Lower leg skin (tissue), 4 donors: ENCODE measurements at places on chromosomes 4 and X.
A peak's percentile ranks its signal among the peaks of the same experiment; 100 is the strongest.

GRCh38 chrX:6448003-6448402, 86.9 kb downstream of the VCX3A start:
- no peak for DNase-seq

GRCh38 chrX:20254712-20255299, 11.9 kb downstream of the RPS6KA3 start:
- DNase-seq = no peak

GRCh38 chr4:166499820-166500219, 626.8 kb downstream of the TLL1 start:
- DNase-seq = no peak

GRCh38 chr4:7052313-7052712, 9.1 kb downstream of the TADA2B start:
- DNase-seq = no peak

GRCh38 chr4:74395633-74396032, 30.7 kb downstream of the EREG start:
- DNase-seq = no peak

GRCh38 chrX:81205551-81205950, 3.6 kb downstream of the SH3BGRL start:
- no peak for DNase-seq

DNA sequence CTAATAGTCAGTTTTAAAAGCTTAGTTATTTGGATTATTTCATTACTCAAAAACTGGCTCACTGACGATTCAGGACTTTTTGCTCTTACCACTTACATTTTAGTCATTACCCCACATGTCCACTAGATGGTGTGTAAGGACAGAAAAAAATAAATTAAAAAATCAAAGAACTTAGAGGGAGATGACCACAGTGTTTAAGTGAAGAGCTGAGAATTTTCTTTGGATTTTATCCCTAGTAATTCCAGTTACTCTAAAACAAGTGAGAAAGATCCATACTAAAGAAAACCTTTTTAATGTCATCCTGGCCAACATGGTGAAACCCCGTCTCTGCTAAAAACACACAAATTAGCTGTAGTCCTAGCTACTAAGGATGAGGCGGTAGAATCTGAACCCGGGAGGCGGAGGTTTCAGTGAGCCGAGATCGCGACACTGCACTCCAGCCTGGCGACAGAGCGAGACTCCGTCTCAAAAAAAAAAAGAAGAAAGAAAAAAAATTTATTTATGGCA, 26.4 kb upstream of the TMPRSS11B start:
- no peak for DNase-seq

DNA sequence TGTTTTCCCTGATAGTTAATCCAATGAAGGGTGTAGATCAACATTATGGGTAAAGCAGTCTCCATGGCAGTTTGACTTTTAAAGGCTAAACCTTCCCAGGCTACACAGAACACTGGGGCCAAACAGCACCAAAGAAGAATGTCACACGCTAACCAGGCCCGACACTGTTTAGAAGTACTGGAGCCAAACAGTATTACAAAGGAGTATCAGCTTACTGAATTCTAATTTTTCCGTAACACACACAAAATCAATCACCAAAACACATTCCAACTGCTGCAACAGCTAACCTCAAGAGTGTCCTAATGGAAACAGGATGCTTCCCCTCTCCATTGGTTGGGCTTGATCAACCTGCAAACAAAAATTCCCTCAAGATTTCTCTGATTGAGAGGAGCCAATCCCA, 783.5 kb downstream of the PCDH18 start:
- DNase-seq = no peak

DNA sequence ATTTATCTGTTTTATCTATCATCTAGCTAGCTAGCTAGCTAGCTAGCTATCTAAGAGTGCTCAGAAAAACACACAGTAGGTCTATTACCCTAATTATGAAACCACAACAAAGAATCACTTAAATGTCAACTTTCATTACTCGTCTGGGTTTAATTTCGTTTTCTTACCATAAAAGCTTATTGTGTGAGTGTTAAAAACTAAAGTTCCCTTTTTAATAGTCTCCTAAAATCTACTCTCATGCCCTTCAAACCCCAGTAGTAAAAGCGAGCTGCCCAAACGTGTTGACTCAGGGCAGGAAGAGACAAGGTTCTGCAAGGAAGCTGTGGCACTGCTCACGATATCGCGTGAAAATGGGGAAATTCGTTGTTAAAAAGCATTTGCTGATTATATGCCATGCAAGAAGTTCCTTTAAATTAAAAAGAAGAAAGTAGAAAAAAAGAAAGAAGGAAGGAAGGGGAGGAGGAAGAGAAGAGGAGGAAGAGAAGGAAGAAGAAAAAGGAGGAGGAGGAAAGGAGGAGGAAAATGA, 595 bp downstream of the MBNL3 start:
- peak; percentile 75 for DNase-seq

DNA sequence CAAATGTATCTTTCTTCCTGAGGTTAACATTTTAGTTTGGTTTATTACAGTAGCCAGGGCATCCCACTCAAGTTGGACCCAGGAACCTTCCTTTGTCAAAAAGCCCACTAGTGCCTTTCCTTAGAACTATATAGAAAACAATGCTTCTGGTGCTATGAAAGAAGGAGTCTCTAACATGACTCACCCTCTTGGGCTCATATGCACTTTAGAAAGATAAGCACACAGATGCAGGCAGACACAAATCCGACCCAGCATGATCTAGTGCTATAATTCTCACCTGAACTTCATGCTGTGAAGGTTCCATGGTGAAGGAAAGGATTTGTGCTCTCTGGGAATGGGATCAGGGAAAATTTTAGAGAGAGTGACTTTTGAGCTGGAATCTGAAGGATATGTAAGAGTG, 289.4 kb downstream of the ANKRD50 start:
- no peak for DNase-seq

GRCh38 chr4:7571001-7571400, 136.3 kb upstream of the PSAPL1 start:
- DNase-seq = no peak

GRCh38 chrX:76127341-76127740, 45.5 kb upstream of the PBDC1 start:
- no peak for DNase-seq

GRCh38 chr4:123418351-123418931, 21.8 kb downstream of the SPRY1 start:
- no peak for DNase-seq

GRCh38 chr4:174275101-174275500, 8.4 kb downstream of the FBXO8 start:
- DNase-seq = no peak

- DNase-seq = peak; percentile 44
Measured at GRCh38 chr4:71184195-71184781, 154.5 kb upstream of the SLC4A4 start.

DNA sequence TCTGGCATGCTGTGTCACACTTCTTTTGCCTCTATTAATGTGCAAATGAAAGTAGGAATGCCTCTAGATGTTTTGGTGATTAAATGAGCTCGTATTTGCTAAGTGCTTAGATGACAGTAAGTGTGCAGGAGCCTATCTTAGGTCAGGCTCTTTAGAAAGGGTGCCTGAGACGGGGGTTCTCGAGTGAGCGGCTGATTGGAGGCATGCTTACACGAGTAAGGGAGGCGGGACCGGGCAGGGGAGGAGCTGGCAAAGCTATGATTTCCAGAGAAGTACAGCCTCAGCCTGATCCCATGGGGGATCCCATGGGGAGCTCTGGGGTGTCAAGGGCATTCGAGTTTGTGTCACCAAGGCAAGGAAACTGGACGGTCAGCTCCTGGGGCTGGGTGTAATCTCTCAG, 44.8 kb downstream of the CLDN34 start:
- no peak for DNase-seq

- DNase-seq = no peak
Measured at GRCh38 chr4:22895482-22895881, 202.7 kb downstream of the GBA3 start.

DNA sequence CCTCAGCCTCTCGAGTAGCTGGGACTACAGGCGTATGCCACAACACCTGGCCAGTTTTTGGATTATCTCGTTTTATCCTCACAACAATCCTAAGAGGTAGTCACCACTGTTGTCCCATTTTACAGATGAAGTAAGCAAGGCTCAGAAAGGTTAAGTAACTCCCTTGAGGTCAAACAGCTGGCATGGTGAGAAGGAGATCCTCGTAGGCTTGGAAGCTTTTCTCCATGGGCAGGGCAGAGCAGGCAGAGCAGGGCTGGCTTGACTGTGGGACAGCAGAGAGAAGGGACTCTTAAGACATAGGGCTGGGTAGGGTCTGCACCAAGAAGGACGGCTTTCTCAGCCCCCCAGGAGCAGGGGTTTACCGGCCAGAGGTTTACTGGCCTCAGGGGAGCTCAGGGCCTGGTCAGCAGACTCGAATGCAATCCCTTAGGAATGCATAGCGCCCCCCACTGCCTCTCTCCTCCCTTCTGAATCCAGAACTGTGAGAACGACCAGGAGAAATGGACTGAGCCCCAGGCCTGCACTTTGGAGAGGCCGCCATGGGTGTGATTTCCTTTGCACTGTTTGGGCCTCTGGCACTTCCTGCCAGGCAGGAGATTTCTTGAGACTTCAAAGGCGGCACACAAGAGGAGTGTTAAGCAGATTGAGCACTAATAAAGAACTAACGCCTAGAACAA, 14.0 kb upstream of the CDKN2AIP start:
- DNase-seq = no peak

DNA sequence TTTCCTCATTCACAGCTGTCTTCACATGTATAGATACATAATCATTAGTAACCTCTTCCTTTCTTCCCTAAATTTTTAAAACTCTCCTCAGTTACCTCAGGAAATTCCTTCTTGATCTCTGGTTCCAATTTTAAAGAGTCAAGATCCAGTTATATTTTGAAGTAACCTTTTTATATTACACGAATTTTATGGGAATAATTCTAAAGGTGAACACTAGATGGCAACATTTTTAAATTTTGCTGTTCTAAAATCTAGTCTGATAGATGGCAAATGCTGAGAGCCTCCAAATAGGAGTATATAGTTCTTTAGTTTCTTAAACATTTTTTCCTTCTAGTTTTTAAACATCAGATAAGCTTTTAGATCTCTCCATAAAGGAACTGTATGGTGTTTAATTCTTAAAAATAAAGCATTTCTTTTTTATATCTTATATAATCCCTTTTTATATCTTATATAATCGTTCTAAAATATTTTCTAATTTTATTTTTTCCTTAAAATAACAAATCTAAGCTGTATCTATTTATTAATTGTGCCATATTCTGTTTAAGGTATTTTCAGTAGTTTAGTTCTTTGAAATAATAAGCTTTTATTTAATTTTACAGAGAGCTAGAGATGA, 37.9 kb upstream of the PAPSS1 start:
- DNase-seq = no peak

DNA sequence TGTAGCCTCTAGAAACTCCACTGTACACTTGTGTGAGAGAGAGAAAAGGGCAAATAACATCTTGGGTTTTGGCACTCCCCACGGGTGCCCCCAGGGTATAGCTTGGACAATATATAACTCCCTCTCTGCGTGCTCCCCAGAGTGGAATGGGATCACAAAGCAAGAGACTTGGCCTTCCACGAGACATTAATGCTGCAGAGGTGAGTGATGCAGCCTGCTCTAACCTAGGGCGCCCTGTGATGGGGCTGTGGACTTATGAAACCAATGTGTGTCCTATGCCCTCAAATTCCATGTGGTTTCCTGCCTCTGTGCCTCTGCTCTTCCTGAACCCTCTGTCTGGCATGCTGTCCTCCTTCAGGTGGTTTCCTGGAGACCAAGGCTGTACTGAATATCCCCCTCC, 22.0 kb upstream of the FAM9C start:
- DNase-seq = no peak

- no peak for DNase-seq
Measured at GRCh38 chr4:109592367-109592766, 32.3 kb downstream of the MCUB start.

- no peak for DNase-seq
Measured at GRCh38 chr4:89279385-89279784, 28.2 kb downstream of the GPRIN3 start.

DNA sequence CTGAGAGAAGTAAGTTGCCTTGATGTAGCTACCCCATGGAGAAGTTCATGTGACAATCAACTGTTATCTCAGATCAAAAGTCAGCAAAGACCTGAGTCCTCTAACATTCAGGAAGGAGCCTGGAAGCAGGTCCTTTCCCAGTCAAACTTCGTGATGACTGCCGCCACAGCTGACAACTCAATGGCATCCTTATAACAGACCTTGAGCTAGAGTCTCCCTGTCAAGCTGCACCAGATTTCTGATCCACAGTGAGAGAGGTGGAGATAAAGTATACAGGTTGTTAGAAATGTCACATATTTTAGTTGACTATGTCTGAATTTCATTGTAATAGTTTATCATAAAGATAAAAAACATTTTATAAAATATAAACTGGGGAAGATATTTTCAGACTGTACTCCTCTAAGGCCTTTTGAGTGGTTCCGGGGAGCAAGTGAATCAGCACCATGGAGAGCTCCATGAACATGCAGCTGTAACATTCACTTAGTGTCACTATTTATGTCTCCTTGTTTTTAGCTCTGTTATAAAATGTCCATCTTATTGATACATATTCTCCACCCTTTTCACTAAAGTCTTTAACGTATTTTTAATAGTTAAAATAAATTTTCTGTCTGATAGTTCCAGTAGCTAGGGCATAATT, 1653.5 kb upstream of the AGA start:
- DNase-seq = no peak

GRCh38 chrX:140508958-140509357, 4.1 kb upstream of the SOX3 start:
- DNase-seq = no peak

DNA sequence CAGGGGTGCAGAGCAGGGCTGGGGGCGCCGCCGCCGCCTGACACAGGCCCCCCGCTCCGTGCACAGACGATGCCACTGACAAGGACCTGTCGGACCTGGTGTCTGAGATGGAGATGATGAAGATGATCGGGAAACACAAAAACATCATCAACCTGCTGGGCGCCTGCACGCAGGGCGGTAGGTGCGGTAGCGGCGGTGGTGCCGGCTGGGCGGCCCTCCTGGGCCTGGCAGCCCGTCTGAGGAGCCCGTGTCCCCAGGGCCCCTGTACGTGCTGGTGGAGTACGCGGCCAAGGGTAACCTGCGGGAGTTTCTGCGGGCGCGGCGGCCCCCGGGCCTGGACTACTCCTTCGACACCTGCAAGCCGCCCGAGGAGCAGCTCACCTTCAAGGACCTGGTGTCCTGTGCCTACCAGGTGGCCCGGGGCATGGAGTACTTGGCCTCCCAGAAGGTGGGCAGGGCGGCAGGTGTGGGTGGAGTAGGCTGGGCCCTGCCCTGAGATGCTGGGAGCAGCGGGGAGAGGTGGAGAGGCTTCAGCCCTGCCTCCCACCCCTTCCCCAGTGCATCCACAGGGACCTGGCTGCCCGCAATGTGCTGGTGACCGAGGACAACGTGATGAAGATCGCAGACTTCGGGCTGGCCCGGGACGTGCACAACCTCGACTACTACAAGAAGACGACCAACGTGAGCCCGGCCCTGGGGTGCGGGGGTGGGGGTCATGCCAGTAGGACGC, 12.6 kb downstream of the FGFR3 start:
- no peak for DNase-seq

- no peak for DNase-seq
Measured at GRCh38 chr4:163217505-163217904, 50.8 kb upstream of the NAF1 start.

GRCh38 chrX:72038868-72039267, 92.8 kb downstream of the RTL5 start:
- DNase-seq = no peak
